Right hindlimb (tissue), 1 donor: ENCODE measurements at places on chromosomes 6 and 20.

- DNase-seq: peak; percentile 26
Observed at GRCh38 chr20:58647796-58648501, 3.1 kb upstream of the STX16 start.

GRCh38 chr6:6806844-6807518 is 218.5 kb downstream of the LY86 start:
- no peak for DNase-seq

- DNase-seq: no peak
Observed at GRCh38 chr6:116836606-116837342, 7.9 kb upstream of the GPRC6A start.

- peak; percentile 51 for DNase-seq
Observed at GRCh38 chr6:84033523-84034451, at the start of gene MRAP2. TSS of gene MRAP2 (plus strand) at chr6:84033772. CDS start at chr6:84055319, 21,547 bp downstream.

- no peak for DNase-seq
Observed at GRCh38 chr6:1418471-1419191, 29.3 kb downstream of the FOXF2 start.

DNA sequence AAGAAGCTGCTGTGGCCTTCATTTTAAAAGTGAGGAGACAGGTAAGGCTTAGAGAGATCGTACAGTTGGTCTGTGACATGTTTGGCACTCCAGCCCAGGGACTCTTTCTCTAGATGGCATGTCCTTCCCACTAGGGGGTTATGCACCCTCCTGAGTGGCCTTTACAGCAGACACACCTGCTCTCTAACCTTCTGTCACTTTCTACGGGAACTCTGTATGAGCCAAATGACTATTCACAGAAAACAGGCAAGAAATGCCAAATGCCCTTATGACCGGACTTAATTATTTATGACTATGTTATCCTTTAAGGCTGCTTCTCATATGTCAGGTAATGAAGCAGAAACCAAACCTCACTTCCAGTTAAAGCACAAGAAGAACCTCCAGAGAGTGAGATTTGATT is 91.2 kb downstream of the MAP3K5 start:
- no peak for DNase-seq

DNA sequence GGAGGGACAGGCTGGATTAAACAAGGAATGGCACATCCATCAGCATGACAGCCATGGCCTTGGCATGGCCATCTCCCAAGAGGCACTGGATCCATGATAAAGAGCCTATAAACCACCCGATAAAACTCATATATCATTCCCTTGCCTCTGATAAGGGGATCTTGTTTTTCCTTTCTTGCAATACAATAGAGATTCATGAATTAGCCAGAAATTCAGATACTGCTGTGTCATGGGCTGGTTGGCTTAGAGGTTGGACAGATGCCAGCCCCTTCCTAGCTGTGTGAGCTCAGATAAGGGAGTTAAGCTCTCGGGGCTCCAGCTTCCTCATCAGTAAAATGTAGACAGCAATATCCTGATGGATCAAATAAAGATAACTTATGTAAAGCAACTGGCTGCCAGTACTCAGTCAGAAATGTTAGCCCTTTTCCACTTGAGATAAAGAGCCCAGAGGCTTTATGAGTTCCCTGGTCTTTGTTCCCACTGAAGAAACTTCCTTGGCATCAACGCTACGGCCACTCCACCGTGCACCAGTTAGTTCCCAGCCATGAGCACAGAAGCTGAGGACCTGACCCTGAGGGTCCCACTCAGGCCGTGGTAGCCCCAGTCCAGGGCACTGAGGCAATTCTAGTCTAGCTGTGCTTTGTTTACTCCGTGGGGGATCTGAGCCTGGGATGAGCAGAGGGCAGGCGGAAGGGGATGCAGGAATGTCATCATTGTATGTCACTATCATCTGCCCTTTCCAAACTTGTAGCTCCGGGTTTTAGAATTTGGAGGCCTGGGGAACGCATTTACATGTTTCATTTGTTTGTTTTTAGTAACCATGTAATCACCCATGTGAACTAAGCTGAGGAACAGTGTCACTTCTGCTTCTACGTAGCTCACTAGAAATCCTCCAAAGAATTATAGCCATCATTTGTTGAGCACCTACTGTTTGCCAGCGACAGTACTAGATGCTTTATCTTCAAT is 67.2 kb upstream of the TBC1D7 start:
- no peak for DNase-seq

DNA sequence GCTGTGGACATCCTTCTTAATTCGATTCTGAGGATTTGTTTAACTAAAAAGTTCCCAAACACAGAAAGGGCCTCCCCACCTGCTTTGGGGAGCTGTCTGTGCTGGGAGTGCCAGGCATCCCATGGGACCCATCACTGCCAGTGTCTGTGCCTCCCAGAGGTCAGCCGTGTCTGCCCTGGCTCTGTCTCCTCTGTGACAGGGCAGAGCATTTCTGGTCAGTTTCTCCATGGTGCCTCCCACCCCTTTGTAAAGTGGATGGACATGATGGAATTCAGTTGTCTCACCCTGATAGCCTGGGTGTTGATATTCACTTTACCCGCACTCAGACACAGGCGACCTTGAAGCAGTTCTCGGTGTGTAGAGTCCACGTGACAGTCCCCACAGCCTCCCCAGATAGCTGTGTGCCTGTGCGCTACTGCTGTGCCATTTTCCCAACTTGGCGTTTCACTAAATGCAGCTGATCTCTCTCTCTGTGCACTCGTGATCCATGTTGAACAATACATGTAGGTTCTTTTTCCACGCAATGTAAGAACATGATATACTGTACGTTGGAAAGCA is 70.5 kb downstream of the CDS2 start:
- no peak for DNase-seq

GRCh38 chr6:8658416-8658815 is 223.1 kb upstream of the SLC35B3 start:
- no peak for DNase-seq

DNA sequence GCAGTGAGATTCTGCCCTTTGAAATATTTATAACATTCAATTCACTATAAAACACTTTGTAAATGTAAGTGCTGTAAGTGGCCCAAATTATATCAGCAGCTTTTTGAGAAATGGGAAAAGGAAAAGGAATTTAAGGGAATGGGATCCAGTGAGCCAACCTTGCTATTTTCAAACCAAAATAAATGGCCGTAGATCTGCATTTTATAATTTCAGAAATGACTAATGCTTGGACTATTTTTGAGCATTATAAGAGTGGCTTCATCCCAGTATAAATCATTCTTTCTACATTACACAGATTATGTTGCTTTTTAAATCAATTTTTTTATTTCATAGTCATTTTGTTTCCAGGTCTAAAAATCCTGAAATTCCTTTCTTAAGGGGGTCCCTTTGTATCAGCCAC is 49.2 kb downstream of the ANKRD6 start:
- DNase-seq: no peak

GRCh38 chr6:11900662-11901598 is 111.2 kb upstream of the HIVEP1 start:
- DNase-seq: no peak

- DNase-seq: no peak
Observed at GRCh38 chr6:106783640-106784566, 154.5 kb downstream of the QRSL1 start.

DNA sequence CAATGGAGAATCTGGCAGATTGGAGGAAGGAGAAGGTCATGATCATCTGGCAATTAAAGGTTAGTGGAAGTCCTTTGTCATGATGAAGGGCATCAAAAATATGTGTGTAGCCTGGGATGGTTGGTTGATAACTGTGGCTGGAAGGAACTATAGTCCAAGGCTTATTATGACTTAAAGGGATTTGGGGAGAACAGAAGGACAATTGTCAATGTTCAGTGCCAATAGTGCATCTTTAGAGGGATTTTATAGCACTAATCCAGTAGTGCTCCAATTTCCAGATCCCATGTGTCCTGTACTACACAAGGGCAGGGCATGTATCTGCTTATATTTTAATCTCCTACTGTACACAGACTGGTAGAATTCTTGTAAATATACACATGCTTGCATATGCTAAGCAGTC is 5.0 kb upstream of the ZBTB24 start:
- no peak for DNase-seq

GRCh38 chr6:25685251-25685650 is 33.2 kb downstream of the SCGN start:
- DNase-seq: no peak

GRCh38 chr6:134321246-134321645 is 3.3 kb upstream of the SGK1 start:
- no peak for DNase-seq

DNA sequence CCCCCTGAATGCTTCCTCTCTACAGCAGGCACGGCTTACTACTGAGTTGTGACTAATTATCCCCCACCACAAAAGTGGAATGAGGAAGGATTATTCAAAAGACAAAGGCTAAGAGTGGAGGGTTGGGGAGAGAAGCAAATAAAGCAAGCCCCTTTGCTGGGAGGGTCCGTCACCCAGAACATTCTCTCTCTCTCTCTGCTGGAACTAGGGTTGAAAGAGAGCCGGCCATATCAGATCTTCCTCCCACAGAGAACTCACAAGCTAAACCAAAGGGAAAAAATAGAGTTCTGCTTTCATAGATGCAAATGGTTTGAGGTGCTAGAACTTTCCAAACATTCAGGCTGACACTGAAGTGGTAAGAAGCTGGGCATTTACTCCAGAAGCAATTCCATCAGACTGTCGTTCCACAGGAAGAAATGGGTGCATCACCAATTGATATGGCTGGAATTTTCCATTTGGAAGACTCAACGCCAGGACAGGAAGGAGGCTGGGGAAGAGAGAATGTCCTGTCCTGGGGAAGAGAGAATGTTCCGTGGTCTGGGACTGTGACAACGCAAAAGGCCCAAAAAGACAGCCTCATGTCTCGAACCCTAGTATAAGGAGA is 7.9 kb downstream of the ZMYND8 start:
- DNase-seq: no peak

DNA sequence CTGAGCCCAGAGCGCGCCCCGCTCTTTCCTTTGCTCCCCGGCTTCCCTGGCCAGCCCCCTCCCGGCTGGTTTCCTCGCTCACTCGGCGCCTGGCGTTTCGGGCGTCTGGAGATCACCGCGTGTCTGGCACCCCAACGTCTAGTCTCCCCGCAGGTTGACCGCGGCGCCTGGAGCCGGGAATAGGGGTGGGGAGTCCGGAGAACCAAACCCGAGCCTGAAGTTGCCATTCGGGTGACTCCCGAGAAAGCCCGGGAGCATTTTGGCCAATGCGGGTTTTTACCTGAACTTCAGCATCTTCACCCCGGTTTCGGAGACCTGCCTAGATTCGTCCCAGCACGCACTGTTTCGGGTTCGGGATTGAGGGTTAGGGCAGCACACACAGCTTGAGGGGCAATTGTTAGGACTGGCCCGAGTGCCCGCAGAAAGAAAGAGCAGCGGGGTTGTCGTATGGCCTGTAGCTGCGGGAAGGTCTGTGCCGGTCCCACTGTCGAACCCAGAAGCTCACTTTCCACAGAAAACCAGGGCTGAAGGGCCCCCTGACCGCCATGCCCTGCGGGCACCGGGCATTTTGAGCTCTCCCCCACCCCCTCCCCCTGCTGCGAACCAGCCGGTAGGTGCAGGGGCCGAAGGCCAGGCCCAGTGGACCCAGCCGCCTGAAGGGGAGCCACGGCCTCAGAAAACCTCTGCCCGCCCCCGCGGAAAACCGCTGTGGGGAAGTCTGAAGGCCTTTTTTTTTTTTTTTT is 2.1 kb downstream of the FOXP4 start:
- peak; percentile 49 for DNase-seq

DNA sequence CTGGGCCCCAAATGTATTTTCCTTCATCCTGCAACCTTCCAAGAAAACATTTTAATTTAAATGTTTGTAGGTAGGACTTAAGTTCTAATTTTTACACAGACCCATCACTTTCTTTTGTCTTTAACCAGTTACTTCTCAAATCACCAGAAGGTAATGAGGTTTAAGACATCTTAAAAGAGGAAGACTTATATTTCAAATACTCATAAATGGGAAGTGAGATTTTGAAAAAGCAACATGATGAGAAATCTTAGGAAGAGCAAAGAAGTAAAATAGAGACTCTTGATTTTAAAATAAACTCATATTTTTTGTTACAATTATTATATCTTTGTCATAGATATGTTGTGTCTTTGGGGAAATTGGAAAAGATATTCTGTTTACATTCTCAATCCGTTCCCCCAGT is 82.3 kb downstream of the SYNE1 start:
- no peak for DNase-seq

DNA sequence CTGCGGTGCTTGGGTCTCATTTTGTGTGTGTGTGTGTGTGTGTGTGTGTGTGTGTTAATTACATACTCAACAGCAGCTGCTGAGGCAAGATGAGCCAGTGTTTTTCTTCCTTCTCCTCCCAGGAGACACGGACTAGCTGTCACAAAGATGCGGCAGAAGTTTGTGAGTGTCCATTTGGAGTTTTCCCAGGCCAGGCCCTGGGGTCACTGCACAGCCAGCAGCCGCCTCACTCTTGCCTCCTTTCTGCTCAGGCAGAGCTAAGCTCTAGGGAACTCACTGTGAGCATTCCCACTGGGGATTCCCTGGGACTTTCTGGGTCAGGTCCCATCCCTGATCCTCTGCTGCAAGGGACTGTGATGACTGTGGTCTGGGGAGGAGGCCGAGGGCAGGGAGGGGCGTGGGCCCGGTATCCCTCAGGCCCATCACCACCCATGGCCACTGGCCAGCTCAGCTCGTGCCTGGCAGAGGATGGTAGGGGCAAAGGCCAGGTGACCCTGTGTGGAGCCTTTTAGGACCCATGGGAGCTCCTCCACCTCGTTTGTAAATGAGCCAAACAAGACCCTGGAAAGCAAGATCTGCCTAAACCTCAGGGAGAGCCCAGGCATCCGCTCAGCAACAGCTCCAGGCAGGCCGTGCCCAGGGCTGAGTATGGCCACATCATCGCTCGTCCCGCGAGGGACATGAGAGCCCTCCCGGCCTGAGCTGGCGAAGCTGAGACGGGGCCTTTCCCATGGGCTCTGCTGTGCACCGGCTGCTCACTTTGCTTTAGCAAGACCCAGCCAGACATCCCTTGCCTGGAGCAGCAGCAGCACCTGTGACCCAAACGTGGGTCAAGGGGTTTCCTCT is 102.0 kb downstream of the PSMB1 start:
- no peak for DNase-seq
